ENCODE measurements at places on chromosomes 4 and X.

DNA sequence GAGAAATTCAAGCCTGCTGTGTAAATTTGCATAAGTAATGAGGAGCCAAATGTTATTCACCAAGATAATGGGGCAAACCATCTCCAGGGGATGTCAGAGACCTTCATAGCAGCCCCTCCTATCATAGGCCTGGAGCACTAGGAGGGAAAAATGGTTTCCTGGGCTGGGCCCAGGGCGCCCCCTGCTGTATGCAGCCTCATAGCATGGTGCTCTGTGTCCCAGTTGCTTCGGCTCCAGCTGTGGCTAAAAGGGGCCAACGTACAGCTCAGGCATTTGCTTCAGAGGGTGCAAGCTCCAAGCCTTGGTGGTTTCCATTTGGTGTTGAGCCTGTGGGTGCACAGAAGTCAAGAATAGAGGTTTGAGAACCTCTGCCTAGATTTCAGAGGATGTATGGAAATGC lies 859.3 kb downstream of the RPA4 start:
- DNase-seq = no peak

GRCh38 chrX:118522230-118522926 lies 26.8 kb downstream of the DOCK11 start:
- DNase-seq = no peak

- no peak for DNase-seq
Observed at GRCh38 chr4:126221282-126221681, 906.5 kb downstream of the FAT4 start.

GRCh38 chr4:48361012-48361400 lies 19.7 kb downstream of the SLAIN2 start:
- no peak for DNase-seq

GRCh38 chr4:84151574-84151973 lies 347.5 kb downstream of the NKX6-1 start:
- no peak for DNase-seq

Measured in stimulated activated naive CD4-positive, alpha-beta T cell (primary cell).